Activated T-cell treated with anti-CD3 and anti-CD28 coated beads for 1 hour (primary cell): ENCODE measurements at places on chromosomes 16 and 17.

- no peak for DNase-seq
These were observed 1.4 kb downstream of the COTL1 start for GRCh38 chr16:84616515-84616914.

- no peak for DNase-seq
These were observed 13.0 kb downstream of the KSR1 start for GRCh38 chr17:27469256-27469655.

DNA sequence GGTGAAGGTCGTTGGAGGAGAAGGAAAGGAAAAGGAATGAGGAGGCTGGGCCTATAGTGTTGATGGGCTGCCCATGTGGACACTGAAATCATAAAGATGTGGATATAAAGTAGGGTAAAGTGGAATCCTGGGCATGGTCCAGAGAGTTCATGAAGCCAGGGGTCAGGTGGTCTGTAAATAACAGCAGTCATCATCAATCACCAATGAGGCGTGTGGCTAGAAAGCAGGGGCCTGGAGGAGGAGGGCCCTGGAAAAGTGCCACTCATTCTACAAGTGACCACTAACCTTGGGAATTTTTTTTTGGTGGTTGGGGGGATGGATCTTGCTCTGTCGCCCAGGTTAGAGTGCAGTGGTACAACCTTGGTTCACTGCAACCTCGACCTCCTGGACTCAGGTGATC lies 115.3 kb upstream of the NOL11 start:
- DNase-seq = no peak

GRCh38 chr17:39194089-39194984 lies 3.1 kb downstream of the CACNB1 start:
- no peak for DNase-seq

DNA sequence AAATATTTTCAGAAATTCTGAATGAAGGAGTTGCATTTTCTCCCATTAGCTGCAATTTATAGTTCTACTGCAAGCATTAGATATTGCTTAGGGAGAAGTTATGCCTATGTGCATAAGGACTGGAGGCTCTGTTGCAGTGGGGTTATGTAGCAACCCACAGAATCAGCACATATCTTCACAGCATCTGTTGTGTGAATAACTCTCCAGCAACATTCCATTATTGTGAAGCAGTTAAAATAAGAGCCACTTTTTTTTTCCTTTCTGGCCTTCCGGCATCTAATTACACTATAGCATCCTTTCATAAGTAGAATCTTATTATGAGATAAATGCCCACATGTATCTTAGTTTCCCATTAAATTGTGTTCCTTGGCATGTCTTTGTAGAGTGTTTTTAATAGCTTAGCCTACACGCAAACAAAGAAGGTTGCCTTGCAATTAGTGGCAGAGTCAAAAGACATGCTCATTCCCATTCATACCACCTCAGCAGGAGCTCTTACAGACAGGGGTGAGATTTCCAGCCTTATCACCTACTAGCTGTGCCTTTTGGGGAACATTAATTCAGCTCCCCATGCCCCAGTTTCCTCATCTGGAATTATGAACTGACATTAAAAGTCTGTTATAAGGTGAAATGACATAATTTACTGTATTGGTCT lies 596.0 kb upstream of the GOT2 start:
- DNase-seq = no peak

DNA sequence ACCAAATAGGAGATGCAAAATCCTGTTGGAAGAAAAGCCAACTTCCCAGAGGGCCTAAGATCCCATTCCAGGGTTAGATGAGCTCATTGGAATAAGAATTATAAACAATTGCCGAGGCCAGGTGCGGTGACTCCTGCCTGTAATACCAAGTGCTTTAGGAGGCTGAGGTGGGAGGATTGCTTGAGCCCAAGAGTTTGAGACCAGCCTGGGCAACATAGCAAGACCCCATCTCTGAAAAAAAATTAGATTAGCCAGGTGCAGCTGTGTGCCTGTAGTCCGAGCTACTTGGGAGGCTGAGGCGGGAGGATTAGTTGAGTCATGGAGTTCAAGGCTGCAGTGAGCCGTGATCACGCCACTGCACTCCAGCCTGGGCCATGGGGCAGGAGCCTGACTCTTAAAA lies 17.8 kb upstream of the SDR42E2 start:
- DNase-seq = no peak

GRCh38 chr17:69130627-69131296 lies 10.9 kb downstream of the ABCA6 start:
- no peak for DNase-seq

GRCh38 chr16:25823891-25824290 lies 132.1 kb downstream of the HS3ST4 start:
- DNase-seq = no peak

DNA sequence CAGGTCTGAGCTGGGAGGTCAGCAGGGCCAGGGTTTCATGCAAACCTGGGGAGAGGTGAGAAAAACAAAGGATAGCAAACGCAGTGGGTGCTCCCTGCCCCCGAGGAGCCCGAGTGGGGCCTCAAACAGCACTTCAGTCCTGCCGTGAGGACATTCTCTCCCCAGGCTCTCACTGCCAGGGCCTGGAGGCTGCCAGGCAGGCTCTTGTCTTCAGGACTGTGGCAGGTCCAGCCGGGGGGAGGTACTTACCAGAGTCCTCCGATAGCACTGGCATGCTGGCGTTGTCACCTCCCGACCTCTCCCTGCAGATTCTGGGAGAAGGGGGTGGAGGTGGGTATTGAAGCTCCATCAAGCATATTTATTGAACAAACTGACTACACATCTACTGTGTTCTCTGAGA lies 1.3 kb downstream of the MPP3 start:
- DNase-seq = no peak

DNA sequence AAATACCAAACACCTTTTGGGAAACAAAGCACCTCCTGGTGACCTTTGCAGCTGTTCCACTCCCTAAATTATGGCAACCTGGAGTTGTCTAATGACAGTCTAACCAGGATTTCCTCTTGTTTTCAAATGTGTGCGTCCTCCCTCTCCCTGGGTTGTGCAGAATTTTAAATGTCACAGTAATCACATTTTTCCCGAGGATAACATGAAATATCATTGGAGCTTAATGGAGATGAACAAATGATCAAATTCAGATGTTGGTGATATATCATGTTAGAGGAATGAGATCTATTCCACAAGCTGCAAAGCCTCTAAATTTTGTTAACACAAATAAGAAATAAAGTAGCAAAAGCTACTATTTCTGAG lies 86.9 kb upstream of the HLF start:
- no peak for DNase-seq

GRCh38 chr17:42023524-42024349 lies 3.8 kb downstream of the NKIRAS2 start:
- DNase-seq = no peak

GRCh38 chr17:82167028-82167427 lies 45.6 kb downstream of the CCDC57 start:
- no peak for DNase-seq

- no peak for DNase-seq
These were observed 8.1 kb upstream of the PRM1 start for GRCh38 chr16:11289202-11289601.

- DNase-seq = peak; percentile 51
These were observed 671 bp downstream of the DGKE start for GRCh38 chr17:56834380-56835263.

- DNase-seq = no peak
These were observed 12.2 kb downstream of the ASGR2 start for GRCh38 chr17:7102421-7102820.

DNA sequence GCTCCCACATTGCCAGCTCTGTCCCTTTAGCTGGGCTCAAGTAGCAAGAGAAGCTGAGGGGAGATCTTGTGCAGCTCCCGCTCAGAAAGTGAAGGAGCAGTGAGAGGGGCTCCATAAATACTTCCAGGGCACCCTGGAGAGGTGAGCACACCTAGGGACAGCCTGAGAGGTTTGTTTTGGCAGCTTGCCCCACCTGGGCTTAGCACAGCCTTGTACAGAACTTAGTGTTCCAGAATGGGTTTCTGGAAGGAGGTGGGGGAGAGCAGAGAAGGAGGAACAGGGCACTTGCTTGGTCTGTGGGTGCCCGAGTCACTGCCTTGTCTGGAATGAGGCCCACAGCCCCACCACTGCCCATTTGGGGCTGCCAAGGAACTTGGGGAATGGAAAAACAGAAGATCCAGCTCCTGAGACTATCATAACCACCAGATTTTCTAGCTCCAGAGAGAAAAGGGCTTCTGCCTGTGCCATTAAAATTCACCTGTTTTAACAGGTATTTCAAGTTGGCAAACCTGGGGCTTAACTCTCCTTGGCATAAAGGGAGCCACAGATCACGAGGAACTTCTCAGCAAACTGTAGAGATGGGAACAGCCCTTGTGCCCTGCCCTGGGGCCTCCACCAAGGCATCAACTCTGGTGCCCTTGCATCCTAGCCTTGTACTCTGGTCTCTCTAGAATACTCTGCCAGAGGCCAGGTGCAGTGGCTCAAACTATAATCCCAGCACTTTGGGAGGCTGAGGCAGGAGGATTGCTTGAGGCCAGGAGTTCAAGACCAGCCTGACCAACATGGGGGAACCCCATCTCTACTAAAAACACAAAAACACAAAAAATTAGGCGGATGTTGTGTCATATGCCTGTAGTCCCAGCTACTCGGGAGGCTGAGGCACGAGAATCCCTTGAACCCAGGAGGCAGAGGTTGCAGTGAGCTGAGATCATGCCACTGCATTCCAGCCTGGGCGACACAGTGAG lies 1.9 kb downstream of the PRR15L start:
- no peak for DNase-seq

GRCh38 chr16:89823087-89823823 lies 5.0 kb upstream of the SPIRE2 start:
- DNase-seq = no peak

GRCh38 chr17:37365589-37365988 lies 10.2 kb upstream of the C17orf78 start:
- no peak for DNase-seq

GRCh38 chr16:24852281-24852721 lies 6.5 kb downstream of the SLC5A11 start:
- no peak for DNase-seq

GRCh38 chr16:11151156-11151884 lies 104.7 kb downstream of the SOCS1 start:
- no peak for DNase-seq

DNA sequence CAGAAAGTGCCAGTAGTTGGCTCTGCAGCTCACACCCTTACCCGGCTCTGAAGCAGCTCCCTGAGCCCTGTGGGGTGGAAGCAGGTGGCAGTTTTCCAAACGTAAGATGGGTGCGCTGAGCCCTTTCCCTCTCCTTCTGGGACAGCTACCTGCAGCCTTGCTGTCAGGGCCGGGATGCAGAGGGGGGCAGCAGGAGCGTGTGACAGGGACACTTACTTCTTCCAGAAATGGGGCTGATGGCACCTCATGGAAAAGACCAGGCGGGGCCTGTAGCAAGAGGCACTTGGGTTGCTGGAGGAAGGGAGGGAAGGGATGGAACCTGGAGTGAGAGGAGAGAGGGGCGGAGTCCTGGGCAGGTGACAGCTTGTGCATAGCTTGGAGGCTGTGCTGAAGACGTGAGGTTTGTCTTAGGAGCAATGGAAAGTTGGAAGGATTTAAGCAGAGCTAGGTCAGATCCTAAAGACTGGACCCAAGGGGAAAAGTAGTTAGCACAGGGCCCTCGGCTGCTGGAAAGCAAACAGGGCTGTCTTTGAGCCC lies 216.8 kb upstream of the RPL38 start:
- no peak for DNase-seq

DNA sequence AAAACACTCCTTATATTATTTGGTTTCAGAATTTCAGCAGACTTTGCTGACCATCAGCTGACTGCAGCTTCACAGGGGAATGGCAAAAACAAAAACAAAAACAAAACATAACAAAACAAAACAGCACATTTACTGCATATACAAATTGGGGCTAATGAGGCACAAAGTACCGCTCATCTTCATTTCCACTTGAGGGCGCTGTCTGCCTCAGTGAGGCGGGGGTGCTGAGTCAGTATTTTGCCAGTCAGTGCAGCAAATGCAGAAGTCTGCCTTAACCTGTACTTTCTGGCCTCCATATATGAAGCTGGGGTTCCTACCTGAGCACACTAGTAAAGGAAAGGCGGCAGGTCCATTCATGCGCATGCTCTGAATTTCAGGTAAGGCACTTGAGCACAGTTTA lies 13.5 kb upstream of the DYNLRB2 start:
- peak; percentile 5 for DNase-seq

DNA sequence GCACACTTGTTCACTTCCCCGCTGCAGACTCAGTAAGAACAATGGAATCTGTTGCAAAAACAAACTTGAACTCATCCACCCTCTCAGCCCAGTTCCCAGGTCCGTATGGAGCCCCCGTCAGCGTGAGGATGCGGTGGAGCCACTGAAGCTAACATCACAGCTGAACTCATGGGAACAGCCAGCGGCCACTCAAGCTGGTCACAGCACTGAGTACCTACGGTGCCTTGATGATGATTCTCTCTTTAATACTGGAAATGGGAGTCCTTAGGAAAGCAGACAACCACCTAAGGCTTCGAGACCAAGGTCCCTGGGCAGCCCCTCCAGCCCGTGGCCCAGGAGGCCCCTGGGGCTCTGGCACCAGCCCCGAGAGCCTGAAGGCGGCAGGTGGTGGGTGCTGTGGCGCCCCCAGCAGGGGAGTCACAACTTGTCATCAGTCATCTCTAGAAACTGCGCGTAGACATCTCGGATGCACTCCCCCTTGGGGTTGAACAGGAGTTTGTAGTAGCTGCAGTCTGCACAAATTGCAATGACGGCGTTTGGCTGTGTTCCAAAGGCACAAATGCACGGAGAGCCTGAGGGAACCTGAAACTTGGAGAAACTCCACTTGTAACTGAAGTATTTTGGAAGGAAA lies 31.0 kb upstream of the RHOT1 start:
- no peak for DNase-seq

- no peak for DNase-seq
These were observed 13.2 kb downstream of the C17orf50 start for GRCh38 chr17:35773679-35774425.

DNA sequence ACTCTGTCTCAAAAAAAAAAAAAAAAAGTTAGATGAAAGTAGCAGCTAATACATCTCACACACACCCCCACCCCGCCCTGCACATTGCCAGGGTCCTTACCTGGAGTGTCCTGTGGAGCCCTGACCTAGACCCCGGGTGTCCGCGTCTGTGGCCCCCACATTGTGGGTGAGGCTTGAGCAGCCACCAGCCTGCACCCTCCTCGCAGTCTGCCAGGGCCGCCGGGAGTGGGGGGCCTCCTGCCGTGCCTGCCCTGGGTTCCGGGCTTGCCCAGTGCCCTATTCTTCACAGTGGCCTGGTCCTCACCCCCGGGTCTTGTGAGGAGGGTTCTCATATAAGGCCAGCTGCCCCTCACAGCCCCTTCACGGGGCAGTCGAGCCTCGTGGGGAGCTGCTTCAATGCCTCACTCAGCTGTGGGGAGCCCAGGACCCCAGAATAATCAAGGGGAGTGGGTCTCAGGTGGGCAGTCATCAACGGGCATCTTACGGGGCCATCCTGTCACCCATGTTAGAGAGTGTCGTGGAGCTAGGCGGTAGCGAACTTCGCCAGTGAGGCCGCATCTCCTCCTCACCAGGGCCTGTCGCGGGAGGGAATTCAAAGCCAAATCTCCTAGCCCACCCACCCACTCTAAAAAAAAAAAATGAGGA lies 85.9 kb upstream of the CHMP6 start:
- DNase-seq = no peak
